ENCODE measurements at places on chromosomes 12 and 14. TPM values are rescaled to one million over a fixed set of nuclear protein-coding genes. Genes with fewer than 3 reads are reported as not detected.

DNA sequence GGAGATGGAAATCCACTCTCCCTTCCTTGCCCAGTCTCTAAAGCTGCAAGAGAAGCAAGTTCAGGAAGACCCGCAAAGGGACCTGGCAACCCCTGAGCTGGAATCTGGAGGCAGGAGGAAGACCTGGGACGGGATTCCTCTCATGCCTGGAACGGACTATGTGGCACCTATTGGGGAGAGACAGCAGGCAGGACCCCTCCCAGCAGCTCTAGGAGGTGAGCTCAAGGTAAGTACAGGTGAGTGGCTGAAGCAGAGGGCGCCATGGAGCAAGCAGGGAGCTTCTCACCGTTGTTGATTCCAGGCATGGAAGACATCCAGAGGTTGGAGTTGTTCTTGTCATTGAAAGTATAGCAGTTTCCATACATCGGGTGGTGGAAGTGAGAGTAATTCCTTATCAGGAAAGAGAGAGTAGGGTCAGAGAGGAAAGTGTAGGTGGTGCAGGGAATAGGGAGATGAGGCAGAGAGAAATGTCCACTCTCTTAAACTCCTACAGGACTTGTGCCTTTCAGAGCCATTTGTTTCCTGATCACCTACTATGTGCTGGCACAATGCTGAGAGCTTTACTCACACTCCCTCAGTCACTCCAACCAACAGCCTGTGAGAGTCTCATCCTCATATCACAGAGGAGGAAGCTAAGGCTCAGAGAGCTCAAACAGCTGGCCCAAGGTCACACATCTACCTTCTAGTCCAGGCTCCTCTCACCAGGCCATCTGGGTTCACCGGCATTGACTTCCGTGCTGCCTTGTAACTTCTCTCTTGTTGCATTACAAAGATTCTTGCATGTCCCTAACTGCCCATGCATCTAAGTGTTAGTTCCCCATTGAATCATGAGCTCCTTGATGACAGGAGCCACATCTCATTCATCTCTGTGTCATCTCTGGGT, 13.9 kb upstream of the TNFRSF1A start:
- peaks cover 9% of the 10 kb centered on the region for H3K36me3 ChIP-seq
- H3K27me3 ChIP-seq, result no peaks in the 10 kb centered on the region
- DNase-seq, result no peak
- H3K27ac ChIP-seq, result no peak overlapping the region

- H3K36me3 ChIP-seq, result no peaks in the 10 kb centered on the region
- DNase-seq, result no peak
- H3K27me3 ChIP-seq, result peaks cover 25% of the 10 kb centered on the region
- H3K4me1 ChIP-seq, result peaks cover 3% of the 10 kb centered on the region
- no peak overlapping the region for H3K4me3 ChIP-seq
- H3K27ac ChIP-seq, result no peak overlapping the region
Observed at GRCh38 chr14:96597680-96598079, 95.5 kb downstream of the PAPOLA start.

DNA sequence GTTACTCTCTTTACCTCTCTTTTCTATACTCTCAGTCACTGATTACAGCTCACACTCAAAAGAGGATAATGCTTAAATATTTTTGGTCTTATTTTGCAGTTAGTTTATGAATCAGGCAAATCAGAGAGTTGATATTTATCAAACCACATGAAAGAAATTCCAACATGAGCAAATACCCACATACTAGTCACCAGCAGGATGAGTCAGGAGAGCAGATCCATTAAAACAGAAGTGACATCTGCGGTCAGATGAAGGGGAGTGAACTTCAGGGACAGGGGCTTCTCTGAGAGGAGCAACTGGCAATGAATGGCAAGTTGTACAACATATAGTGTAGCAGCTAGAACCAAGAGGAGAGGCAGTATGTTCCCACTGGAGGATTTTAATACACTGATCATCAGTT, 258.7 kb downstream of the SYT10 start:
- no peak overlapping the region for H3K4me3 ChIP-seq
- H3K27ac ChIP-seq, result no peak overlapping the region
- no peaks in the 10 kb centered on the region for H3K27me3 ChIP-seq

- no peaks in the 10 kb centered on the region for H3K36me3 ChIP-seq
- no peak overlapping the region for H3K4me3 ChIP-seq
- H3K4me1 ChIP-seq, result no peaks in the 10 kb centered on the region
- no peak overlapping the region for H3K27ac ChIP-seq
- no peaks in the 10 kb centered on the region for H3K27me3 ChIP-seq
Observed at GRCh38 chr12:54164387-54165145, 24.2 kb downstream of the SMUG1 start.

- no peaks in the 10 kb centered on the region for H3K4me1 ChIP-seq
- H3K27me3 ChIP-seq, result no peaks in the 10 kb centered on the region
- no peak overlapping the region for H3K27ac ChIP-seq
- no peaks in the 10 kb centered on the region for H3K36me3 ChIP-seq
- H3K4me3 ChIP-seq, result no peak overlapping the region
Observed at GRCh38 chr14:76706811-76707210, 54.5 kb upstream of the VASH1 start.

ART4 gene
- total RNA-seq, result 3.7 TPM

MANSC1 gene
- 23.7 TPM for total RNA-seq

GRCh38 chr14:34322940-34323418, 139.1 kb downstream of the SPTSSA start:
- peaks cover 4% of the 10 kb centered on the region for H3K4me1 ChIP-seq
- no peak overlapping the region for H3K4me3 ChIP-seq
- H3K27ac ChIP-seq, result no peak overlapping the region
- no peaks in the 10 kb centered on the region for H3K27me3 ChIP-seq
- peak; percentile 60 for DNase-seq

CRIP1 gene
- 237 TPM for total RNA-seq

- H3K27ac ChIP-seq, result no peak overlapping the region
- DNase-seq, result no peak
- H3K27me3 ChIP-seq, result no peaks in the 10 kb centered on the region
- no peaks in the 10 kb centered on the region for H3K36me3 ChIP-seq
- H3K4me1 ChIP-seq, result no peaks in the 10 kb centered on the region
Observed at GRCh38 chr12:27185234-27186021, 58.7 kb upstream of the STK38L start.

DNA sequence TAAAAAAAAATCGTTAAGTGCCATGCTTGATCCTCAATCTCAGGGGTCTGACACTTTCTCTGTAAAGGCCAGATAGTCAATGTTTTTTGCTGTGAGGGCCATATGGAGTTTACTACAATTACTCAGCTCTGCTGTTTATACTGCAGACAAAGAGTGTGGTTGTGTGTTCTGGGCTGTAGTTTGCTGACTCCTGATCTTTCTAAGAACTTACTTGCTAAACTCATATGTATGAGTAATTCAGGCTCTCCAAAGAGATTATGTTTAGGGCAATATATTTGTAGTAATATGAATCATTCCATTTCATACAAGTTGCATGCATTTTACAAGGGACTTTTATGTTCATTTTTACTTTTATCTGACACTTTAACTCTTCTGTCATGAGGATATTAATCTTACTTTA, 188.2 kb downstream of the TMTC2 start:
- H3K27me3 ChIP-seq, result no peaks in the 10 kb centered on the region
- H3K4me1 ChIP-seq, result peaks cover 4% of the 10 kb centered on the region
- H3K27ac ChIP-seq, result no peak overlapping the region
- H3K4me3 ChIP-seq, result no peak overlapping the region
- no peak for DNase-seq

DNA sequence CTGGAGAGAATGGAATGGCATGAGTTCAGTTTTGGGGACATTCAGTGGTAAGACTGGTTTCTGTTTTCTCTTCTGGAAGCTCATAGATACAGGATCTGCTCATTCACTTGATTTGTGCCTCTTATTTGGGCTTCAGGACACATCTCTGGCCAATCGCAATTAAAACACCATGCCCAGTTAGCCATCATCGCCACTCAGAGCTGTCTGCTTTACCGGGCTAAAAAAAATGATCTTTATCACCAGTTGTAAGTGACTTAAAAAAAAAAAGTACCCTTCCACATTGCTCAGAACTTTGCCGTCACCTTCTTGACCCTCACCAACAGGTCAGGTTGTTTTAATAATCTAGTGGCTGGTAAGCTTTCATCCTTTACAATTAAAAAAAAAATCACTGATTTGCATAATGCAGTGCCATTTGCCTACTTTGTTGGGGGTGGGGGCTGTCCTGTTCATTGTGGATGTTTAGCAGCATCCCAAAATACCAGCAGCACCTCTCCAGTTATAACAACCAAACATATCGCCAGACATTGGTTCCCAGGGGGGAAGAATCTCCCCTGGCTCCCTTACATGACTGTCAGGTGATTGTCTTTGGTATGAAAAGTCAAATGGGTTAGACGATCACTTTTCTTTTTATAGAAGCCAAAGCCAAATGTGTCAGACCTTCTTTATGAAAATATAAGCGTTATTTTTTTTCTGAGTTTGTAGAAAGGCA, 150.1 kb downstream of the PRKCH start:
- H3K4me3 ChIP-seq, result peak overlapping the region; percentile 39
- H3K4me1 ChIP-seq, result peaks cover 100% of the 10 kb centered on the region
- DNase-seq, result no peak
- H3K36me3 ChIP-seq, result no peaks in the 10 kb centered on the region
- H3K27me3 ChIP-seq, result no peaks in the 10 kb centered on the region
- H3K27ac ChIP-seq, result peak overlapping the region; percentile 62

NTN4 gene
- 140 TPM for total RNA-seq

- peaks cover 17% of the 10 kb centered on the region for H3K27me3 ChIP-seq
- DNase-seq, result peak; percentile 32
- H3K27ac ChIP-seq, result no peak overlapping the region
Observed at GRCh38 chr14:101496776-101497683, 64.3 kb upstream of the DIO3 start.

DNA sequence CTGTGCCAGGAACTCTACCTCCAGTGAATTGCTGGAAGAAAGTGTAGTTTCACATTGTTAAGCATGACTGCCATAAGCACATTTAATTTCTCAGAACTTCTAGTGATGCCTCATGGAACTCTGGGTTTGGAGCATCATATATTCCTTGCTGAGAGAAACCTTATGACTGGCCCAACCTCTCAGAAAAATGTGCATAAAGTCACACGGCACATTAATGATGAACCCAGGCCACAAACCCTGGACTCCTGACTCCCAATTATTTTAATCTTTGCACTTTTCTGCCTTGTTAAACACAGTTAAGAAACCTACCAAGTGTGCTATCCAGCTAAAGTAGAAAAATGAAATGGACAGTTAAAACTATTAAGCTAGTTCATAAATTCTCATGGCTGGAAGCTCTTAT, 5.6 kb downstream of the TCP11L2 start:
- H3K4me3 ChIP-seq, result no peak overlapping the region
- peaks cover 16% of the 10 kb centered on the region for H3K36me3 ChIP-seq
- peaks cover 81% of the 10 kb centered on the region for H3K4me1 ChIP-seq

- DNase-seq, result no peak
- H3K27me3 ChIP-seq, result no peaks in the 10 kb centered on the region
- peaks cover 8% of the 10 kb centered on the region for H3K4me1 ChIP-seq
Observed at GRCh38 chr14:89461256-89461655, 44.2 kb upstream of the FOXN3 start.

GRCh38 chr14:53519137-53519536, 366.0 kb upstream of the DDHD1 start:
- DNase-seq, result no peak
- H3K4me1 ChIP-seq, result no peaks in the 10 kb centered on the region
- H3K4me3 ChIP-seq, result no peak overlapping the region
- no peaks in the 10 kb centered on the region for H3K27me3 ChIP-seq

GRCh38 chr12:88272456-88272855, 130.3 kb downstream of the TMTC3 start:
- H3K36me3 ChIP-seq, result no peaks in the 10 kb centered on the region
- H3K4me3 ChIP-seq, result no peak overlapping the region
- no peak overlapping the region for H3K27ac ChIP-seq
